H9 (cell line): ENCODE measurements at places on chromosomes 12 and 14. TPM values are rescaled to one million over a fixed set of nuclear protein-coding genes. Genes with fewer than 3 reads are reported as not detected.
A peak's percentile ranks its signal among the peaks of the same experiment; 100 is the strongest.

The TPH2 gene
- total RNA-seq: 0.66 and 0.83 TPM in 2 replicates

The YBX3 gene
- 343 and 350 TPM in 2 replicates for total RNA-seq

The CLEC1B gene
- not detected in 2 replicates for total RNA-seq

The TXNRD1 gene
- 93.6 and 100 TPM in 2 replicates for total RNA-seq

The DBX2 gene
- not detected in 2 replicates for total RNA-seq

The SPSB2 gene
- 13.7 and 16.3 TPM in 2 replicates for total RNA-seq

The PLBD1 gene
- 15.2 and 15.5 TPM in 2 replicates for total RNA-seq

DNA sequence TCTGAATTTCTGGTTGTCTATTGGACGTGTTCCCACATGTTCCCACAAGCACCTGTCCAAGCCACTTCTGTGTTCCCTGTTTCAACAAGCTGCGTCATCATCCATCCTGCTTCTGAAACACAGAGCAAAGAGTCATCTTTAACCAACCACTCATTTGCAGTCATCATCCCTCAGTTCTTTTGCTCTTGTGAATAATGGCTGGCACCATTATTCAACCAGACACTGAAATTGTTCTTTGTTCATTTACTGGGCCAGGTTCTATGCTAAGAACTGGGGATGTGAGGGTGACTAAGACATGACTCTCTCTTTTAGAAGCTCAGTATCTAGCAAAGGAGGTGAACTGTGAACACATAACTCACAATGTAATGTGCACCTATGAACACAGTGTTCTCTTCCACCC lies 40.7 kb upstream of the ANO4 start:
- DNase-seq: no peak
- H3K4me3 ChIP-seq: no peak overlapping the region
- no peaks in the 10 kb centered on the region for H3K4me1 ChIP-seq
- no peaks in the 10 kb centered on the region for H3K27me3 ChIP-seq
- H3K27ac ChIP-seq: no peak overlapping the region

DNA sequence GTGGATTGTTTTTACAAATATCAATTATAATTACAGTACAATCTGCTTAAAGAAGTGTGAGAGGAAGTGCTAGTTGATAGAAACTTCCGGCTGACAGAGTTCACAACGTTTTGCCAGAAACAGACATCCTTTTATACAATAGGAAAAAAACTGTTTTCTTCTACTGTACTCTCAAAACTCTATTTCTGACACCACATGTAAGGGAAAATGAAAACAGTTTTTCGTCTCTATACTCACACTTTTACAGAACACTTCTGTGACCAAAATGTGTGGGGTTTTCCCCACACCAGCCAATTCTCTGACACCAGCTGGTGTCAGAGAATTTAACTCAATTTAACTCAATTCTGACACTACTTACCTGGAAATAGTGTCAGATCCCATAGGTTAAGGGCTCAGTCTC lies 24.2 kb upstream of the HIF1A start:
- no peaks in the 10 kb centered on the region for H3K36me3 ChIP-seq
- H3K27me3 ChIP-seq: no peaks in the 10 kb centered on the region; the same call in 1 of the 2 replicates
- H3K4me3 ChIP-seq: no peak overlapping the region
- H3K4me1 ChIP-seq: no peaks in the 10 kb centered on the region; the same call in 1 of the 2 replicates
- H3K27ac ChIP-seq: no peak overlapping the region
- no peak for DNase-seq

DNA sequence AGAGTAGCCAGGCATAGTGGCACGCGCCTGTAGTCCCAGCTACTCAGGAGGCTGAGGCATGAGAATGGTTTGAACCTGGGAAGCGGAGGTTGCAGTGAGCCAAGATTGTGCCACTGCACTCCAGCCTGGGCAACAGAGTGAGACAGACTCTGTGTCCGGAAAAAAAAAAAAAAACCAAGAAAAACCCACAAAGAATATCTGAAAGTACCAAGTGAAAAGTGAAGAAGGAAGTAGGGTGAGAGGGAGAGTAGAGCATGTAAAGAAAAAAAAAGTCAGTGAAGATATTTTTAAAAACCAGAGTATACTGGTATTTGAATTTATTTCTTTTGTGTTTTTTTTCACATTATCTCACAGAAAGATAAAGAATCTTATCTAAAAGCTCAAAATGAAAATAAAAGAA lies 43.3 kb upstream of the ISM2 start:
- no peak overlapping the region for H3K4me3 ChIP-seq
- H3K36me3 ChIP-seq: peaks cover 8% of the 10 kb centered on the region
- no peak for DNase-seq
- H3K27me3 ChIP-seq: no peaks in the 10 kb centered on the region; the same call in 1 of the 2 replicates
- no peaks in the 10 kb centered on the region for H3K4me1 ChIP-seq
- H3K27ac ChIP-seq: no peak overlapping the region

DNA sequence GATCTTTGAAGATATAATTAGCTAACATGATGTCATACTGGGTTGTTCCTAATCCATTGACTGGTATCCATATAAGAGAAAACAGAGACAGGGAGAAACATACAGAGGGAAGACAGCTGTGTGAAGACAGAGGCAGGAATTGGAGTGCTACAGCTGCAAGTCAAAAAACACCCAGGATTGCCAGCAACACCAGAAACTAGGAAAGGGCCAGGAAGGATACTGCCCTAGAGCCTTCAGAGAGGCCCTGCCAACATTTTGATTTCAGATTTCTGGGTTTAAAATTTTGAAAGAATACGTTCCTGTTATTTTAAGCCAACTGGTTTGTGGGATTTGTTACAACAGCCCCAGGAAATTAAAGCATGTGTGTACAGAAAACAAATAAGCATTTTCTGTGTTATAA lies 473.7 kb upstream of the FLRT2 start:
- H3K4me3 ChIP-seq: no peak overlapping the region
- no peak overlapping the region for H3K27ac ChIP-seq
- DNase-seq: no peak
- no peaks in the 10 kb centered on the region for H3K4me1 ChIP-seq
- H3K36me3 ChIP-seq: peaks cover 18% of the 10 kb centered on the region

- H3K4me3 ChIP-seq: peak overlapping the region; percentile 22
- H3K36me3 ChIP-seq: no peaks in the 10 kb centered on the region; the same call in 2 of the 3 replicates
- H3K27me3 ChIP-seq: no peaks in the 10 kb centered on the region; the same call in 1 of the 2 replicates
- no peak overlapping the region for H3K27ac ChIP-seq
These were observed 1.7 kb upstream of the ITGA5 start for GRCh38 chr12:54420766-54421144.

GRCh38 chr12:115267464-115267863 lies 583.5 kb upstream of the TBX3 start:
- no peak for DNase-seq
- H3K4me1 ChIP-seq: no peaks in the 10 kb centered on the region
- no peak overlapping the region for H3K27ac ChIP-seq
- no peaks in the 10 kb centered on the region for H3K27me3 ChIP-seq
- no peak overlapping the region for H3K4me3 ChIP-seq

GRCh38 chr12:60689137-60689536 lies 1093.3 kb downstream of the SLC16A7 start:
- peak; percentile 54 for DNase-seq
- H3K4me1 ChIP-seq: no peaks in the 10 kb centered on the region
- no peaks in the 10 kb centered on the region for H3K36me3 ChIP-seq
- H3K4me3 ChIP-seq: no peak overlapping the region
- no peaks in the 10 kb centered on the region for H3K27me3 ChIP-seq

DNA sequence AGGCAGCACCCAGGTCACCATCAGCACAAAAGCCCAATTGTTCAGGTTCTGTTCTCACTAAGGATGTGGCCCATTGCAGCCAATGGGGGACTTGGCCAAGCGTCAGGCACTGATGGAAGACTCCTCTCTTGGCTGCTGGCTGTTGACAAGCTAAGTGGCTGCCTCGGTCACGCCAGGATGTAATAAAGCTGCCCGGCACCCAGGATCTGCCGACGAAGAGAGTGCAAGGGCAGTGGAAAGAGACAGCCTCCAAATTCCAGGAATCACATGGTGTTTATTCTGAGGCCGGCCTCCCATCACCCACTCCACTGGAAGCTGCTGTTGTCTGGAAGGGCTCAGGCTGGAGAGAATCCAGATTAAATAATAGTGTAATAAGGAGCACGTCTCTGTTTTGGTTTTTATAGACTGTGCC lies 451.8 kb upstream of the TBX3 start:
- DNase-seq: no peak
- no peaks in the 10 kb centered on the region for H3K27me3 ChIP-seq
- H3K4me3 ChIP-seq: no peak overlapping the region
- no peaks in the 10 kb centered on the region for H3K4me1 ChIP-seq
- H3K36me3 ChIP-seq: no peaks in the 10 kb centered on the region; the same call in 2 of the 3 replicates
- H3K27ac ChIP-seq: no peak overlapping the region

DNA sequence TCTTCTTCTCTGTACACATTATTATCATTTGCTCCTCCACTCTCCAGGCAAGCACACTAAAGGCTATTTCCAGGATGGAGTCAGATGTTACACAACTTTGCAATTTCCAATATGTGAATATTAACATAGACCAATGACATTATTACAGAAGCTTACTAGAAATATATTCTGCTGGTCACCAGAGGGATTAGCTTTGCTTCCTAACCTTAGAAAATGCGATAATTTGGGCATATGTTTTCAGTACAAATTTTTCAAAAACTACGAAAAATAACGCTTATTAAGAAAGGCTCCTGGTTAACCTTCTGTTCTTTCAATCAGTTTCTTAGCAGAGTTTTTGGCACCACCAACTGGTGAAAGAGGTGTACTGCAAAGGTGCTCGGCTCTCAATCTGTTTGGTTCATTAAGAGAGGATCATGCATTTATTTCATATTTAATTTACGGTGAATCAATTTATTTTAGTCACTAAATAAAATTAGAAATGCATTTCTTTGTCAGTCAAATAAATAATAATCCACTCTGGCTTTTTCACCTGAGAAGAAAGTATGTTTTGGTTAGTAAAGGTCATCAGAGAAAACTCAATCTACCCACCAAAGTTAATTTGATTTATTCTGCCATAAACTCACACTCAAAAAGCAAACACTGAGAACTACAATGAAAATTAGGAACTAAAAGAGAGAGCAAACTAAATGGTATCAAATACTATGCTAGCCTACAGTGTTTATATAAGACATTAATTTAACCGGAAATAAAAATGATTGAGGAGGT lies 39.2 kb downstream of the EFCAB11 start:
- H3K4me3 ChIP-seq: no peak overlapping the region
- H3K36me3 ChIP-seq: no peaks in the 10 kb centered on the region
- H3K27ac ChIP-seq: no peak overlapping the region
- peak; percentile 34 for DNase-seq
- no peaks in the 10 kb centered on the region for H3K27me3 ChIP-seq

DNA sequence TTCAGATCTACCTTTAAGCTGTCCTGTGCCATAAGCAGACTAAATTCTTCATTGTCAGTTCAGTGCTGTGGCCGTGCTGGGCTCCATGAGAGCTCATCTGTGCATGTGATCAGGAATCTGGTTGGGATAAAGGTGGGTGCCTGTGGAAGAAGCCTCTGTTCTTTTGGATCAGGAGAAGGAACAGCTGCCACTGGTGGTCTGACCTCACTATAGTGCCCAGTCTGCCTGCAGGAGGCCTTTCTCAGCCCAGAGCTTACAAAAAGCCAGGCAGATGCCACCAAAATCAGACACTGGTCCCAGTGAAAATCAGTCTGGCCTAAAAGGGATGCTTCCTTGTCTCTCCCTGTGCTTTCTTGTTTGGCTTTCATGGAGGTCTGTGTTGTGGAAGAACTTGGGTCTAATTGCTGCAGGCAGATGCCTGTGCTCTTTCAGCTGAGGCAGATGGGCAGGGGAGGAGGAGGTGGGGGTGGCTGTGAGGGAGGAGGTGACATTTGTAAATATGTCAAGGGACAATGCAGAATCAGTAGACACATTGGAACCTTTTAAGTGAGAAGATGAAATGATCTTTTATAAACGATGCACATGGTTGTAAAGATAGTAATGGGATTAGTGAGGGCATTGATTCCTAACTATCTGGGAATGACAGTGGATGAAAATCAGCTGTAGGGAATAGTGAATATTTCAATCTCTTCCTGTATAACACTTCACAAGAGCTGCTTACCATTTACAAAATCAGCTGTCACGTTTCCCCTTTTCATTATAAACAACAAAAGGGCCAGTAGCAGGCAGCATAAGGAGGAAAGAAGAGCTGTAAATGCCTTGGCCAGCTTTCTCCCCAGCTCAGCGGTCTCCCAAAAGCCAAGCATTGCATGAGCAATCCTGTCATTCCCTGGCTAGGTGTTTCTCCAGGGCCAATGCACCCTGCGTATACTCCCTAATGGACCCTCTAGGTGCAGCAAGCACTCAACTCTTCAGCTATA lies 44.6 kb downstream of the CACNA2D4 start:
- no peak for DNase-seq
- no peak overlapping the region for H3K27ac ChIP-seq
- H3K36me3 ChIP-seq: no peaks in the 10 kb centered on the region; the same call in 2 of the 3 replicates
- no peaks in the 10 kb centered on the region for H3K27me3 ChIP-seq

GRCh38 chr14:71208702-71209357 lies 301.6 kb downstream of the PCNX1 start:
- H3K4me1 ChIP-seq: no peaks in the 10 kb centered on the region
- no peaks in the 10 kb centered on the region for H3K27me3 ChIP-seq
- H3K27ac ChIP-seq: no peak overlapping the region
- no peak for DNase-seq
- H3K36me3 ChIP-seq: no peaks in the 10 kb centered on the region; the same call in 2 of the 3 replicates

DNA sequence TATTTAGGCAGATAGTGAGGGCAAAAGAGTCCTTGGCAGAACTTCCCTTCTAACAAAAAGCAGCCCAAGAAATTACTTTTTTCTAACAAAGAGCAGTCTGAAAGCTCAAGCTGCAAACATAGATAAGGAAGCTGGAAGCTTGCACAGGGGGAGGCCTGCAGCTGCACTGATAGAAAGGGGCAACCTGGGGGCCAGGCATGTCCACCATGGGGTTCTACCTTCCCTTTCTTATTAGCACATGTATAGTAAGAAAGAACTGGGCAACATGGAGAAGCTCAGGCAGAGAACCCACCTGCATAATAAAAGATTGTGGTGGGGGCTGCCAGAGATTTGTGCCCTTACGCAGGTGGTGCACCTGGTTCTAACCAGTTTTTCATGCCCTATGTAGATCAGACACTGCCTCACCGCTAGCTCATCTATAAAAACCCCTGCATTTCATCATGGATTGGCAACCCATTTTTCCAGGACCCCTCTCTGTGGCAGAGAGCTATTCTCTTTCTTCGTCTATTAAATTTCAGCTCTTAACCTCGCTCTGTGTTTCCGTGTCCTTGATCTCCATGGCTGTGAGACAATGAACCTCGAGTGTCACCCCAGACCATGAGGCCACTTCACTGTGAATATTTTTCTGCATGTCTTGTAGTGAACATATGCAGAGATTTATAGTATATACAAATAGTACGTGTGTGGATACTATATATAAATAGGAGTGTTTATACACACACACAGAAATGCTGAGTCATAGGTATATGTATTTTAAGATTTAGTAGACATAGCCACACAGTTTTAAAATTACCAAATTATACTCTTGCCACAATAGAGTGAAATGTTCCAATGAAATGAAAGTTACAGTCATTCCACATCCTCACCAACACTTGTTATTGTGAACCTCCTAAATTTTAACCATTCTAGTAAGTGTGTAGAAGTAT lies 53.0 kb downstream of the PEX5 start:
- DNase-seq: no peak
- H3K36me3 ChIP-seq: no peaks in the 10 kb centered on the region
- no peak overlapping the region for H3K27ac ChIP-seq
- H3K4me1 ChIP-seq: no peaks in the 10 kb centered on the region

- H3K27ac ChIP-seq: no peak overlapping the region
- DNase-seq: no peak
- H3K36me3 ChIP-seq: peaks cover 19% of the 10 kb centered on the region
- no peaks in the 10 kb centered on the region for H3K27me3 ChIP-seq
- H3K4me1 ChIP-seq: no peaks in the 10 kb centered on the region
These were observed 1.4 kb upstream of the STON2 start for GRCh38 chr14:81401420-81402122.
